Naive B cell (primary cell): ENCODE measurements at places on chromosomes 16 and 17.

GRCh38 chr17:67983383-67983688 is 12.9 kb downstream of the C17orf58 start:
- no peak for DNase-seq

GRCh38 chr16:50193594-50193993 is 40.5 kb downstream of the TENT4B start:
- DNase-seq: no peak

DNA sequence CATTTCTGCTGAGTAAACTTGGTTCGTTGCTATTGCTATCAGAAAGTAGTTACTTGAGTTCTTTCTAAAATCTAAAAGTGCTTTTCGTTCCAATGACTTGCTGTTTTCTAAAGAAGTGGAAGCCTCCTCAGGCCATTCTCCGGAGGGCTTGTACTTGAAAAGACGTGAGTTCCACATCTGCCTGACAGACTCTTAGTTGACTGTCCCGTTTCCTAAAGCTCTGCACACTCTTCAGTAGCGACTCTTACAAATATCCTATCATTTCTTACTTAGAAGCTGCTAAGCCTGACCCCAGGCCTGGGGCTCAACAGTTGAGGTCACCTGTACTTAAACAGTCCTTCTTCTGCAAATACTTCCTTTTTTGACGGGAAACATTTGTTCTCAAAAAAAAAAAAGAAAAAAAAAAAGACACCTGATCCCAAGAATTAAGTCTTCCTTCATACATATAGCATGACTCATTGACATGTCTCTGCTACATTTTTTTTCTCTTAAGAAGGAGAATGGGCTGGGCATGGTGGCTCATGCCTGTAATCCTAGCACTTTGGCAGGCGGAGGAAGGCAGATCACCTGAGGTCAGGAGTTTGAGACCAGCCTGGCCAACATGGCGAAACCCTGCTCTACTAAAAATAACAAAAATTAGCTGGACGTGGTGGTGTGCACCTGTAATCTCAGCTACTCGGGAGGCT is 61.5 kb downstream of the DHRS7C start:
- no peak for DNase-seq

DNA sequence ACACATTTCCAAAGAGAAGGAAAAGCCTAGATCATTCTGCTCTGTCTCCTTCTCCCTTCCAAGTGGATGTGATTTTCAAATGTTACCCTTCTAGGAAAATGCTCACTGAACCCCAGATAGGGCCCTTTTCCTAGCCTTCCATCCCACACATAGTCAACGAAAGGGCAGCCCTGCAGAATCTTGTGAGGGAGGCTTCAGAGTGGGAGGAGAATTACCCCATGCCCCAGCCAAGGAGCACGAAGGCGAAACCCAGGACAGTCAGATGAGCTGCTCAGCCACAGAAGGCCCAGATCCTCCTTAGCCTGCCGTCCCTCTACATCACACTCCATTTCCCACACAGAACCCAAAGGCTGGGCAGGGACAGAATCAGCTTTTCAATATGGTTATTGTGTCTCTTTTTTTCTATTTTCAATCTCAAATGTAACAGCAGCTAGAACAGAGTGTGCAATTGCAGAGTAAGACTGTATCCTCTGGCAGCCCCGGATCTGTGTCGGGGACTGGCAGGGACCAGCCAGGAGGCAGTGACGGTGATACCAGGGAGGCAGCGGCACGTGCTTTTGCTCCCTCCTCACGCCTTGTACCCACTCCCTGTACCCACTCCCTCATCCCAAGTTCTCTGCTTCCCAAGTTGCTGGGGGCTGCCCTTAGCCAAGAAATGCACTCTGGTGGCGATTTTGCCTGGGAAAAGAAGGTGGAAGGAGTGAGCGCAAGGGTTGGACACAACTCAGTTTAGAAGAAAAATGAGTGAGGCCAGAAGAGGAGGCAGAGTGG is 3.7 kb upstream of the SDK2 start:
- no peak for DNase-seq

GRCh38 chr17:72631568-72631948 is 460.9 kb downstream of the SLC39A11 start:
- DNase-seq: no peak
